Bronchial epithelial cell (primary cell): ENCODE measurements at places on chromosomes 2 and 18.

DNA sequence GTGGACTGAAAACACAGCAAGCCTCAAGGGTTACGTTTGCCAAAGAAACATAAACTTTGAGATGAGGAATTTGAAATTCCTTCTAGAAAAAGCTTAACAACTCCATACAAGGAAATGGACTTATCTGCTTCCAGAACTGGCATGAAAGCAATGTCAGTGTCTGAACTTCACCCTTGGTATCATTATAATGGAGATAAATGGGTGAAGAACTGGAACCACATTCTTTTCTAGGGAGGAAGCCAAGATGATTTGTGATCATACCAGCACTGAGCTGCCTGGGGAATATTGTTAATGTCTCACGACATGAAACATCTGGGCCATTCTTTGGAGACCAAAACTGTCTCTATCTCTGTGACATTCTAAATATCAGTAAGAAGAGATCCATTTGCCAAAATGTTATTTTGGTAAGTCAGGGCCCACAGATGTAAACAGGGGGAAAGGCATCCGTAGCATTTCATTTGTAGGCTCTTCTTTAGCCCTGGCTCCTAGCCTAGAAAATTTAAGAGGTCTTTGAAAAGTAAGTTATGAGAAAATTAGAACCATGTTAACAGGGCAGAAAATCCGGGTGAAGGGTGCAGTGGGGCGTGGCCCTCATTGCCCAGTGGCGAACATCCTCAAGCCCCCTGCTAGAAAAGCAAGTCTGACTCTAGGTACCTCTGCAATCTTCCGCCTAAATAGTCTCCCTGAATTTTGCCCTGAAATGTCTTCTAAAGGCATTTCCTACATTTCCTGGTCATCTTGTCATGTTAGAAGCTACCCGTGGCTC, 295.3 kb upstream of the EPAS1 start:
- no peak for DNase-seq

DNA sequence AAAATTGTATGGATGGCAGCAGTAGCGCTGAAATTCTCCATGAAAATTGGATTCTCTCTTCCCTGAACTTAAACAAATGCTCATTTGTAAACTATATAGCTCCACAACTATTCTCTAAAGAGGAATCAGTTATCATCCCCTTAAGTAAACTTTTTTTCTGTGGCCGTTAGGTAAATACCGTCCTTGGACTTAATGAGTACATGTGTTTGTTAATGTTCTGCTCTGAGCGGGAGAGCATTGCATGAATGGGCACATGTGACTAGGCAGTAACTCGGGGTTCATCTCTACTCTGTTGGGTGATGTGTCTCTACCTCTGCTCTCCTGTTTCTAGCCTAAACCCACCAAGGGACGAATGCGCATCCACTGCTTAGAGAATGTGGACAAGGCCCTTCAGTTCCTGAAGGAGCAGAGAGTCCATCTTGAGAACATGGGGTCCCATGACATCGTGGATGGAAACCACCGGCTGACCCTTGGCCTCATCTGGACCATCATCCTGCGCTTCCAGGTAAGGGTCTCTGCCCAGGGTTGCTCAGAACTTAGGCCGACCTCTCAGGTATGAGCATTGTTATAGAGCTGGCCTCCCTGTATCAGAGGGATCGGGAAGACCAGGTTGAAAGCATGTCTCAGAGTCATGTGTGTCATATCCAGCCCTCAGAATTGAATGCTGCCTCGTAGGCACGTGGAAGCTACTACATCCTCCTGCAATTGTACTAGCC, 111.5 kb upstream of the EML6 start:
- no peak for DNase-seq

GRCh38 chr18:9237981-9238380, 96.6 kb upstream of the TWSG1 start:
- DNase-seq: no peak

GRCh38 chr18:35215026-35215425, 25.8 kb upstream of the ZNF397 start:
- DNase-seq: no peak

DNA sequence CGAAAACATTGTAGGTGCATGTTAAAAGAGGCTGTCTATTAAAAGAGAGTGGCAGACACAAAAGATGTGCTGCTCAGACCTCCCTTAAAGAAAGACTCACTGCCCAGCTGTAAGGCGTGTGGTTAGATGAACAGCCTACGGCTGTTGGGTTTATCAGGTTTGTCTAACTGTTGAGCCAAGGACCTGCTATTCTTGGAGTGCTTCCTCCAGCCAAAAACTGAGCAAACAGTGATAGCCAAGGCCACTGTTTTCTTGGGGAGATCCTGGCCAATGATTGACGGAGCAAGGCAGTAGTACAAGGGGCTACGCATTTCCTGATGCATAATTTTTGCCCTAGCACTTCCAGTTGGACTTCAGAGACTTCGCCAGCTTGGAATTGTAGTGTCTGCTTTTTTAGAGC, 1.4 kb upstream of the RAB3GAP1 start:
- DNase-seq: no peak

DNA sequence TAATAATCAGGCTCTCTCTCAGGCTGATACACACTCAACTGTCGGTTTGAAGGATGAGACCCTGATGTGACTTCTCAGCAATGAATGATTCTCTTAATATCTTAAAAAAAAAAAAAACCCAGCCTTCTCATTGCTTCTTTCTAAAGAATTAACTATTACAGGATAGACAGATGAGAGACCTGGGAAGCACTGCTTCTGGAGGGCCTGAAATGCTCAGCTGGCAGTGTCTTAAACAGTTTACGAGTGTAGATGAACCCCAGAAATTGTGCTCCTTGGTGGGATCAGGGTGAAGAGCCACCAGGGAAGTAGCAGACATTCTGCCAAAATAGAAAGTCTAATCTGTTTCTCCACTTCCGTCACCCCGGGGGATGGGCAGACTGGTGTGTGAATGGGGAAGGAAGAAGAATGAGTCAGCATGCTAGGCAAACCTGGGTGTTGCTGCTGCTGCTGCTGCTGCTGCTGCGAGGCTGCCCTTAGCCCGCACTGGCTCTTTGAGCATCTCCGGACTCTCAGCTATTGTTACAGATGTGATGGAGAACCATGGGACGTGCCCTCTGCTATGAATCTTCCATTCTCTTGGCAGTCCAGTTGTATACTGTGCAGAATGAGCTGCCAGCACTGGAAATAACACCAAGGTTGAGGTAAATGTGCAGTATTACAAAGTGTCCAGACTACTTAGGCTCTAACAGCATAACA, 158.4 kb downstream of the SETBP1 start:
- peak; percentile 81 for DNase-seq

GRCh38 chr18:57819671-57820460, 16.8 kb upstream of the ATP8B1 start:
- peak; percentile 91 for DNase-seq

DNA sequence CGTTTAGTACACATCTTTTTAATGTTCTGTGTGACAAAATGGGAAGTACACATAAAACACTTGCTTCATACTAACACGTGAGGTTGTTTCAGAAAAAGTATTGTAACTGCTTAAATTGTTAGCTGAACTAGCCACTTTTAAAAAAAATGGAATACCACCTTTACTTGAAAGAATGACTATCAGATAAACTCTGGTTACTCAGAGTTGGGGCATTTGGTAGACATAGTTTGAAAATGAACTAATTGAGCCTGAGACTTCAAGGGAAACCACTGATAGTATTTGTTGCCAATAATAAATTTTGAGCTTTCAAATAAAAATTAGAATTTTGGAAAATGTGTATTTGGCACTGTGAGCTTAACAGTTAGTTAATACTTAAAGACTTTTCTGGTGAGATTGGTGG, 103.0 kb upstream of the FBXO11 start:
- DNase-seq: no peak

GRCh38 chr18:75106746-75107145, 102.2 kb downstream of the PTGR3 start:
- no peak for DNase-seq

GRCh38 chr18:13211534-13211933, 7.0 kb upstream of the LDLRAD4 start:
- DNase-seq: no peak

GRCh38 chr2:9234680-9235146, 28.1 kb downstream of the ASAP2 start:
- peak; percentile 99 for DNase-seq

GRCh38 chr18:79517341-79517740, 121.6 kb downstream of the NFATC1 start:
- no peak for DNase-seq

DNA sequence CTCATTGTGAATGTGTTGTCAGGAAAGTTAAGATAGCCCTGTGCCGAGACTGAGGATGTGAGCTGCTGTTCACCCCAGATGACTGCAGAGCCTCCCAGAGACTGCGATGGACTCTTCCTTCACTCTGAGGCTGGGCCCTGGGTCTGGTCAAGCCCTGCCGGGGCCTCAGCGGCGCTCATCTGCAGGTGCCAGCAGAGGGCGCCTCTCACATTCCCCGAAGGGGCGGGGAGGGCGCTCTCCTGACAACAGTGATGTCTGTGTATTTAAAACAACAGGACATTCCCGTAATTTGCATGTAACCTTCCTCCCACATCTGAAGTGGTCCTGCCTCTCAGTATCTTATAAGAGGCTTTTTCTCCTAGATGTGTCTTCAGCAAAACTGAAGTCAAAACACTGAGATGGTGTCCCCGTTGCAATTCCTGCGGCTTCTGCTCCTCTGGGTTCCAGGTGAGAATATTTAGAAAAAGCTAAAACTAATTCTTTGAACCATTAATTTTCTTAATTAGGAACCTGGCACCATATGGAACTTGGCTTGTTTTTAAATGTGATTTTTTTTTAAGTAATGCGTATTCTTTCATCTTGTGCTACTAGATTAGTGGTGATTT, 1377.9 kb downstream of the RPIA start:
- no peak for DNase-seq

GRCh38 chr2:46016091-46016490, 281.1 kb upstream of the EPAS1 start:
- DNase-seq: no peak

GRCh38 chr18:47898055-47898454, 32.4 kb downstream of the SMAD2 start:
- DNase-seq: no peak

- peak; percentile 72 for DNase-seq
Observed at GRCh38 chr18:21444465-21445212, 155.9 kb downstream of the ESCO1 start.

DNA sequence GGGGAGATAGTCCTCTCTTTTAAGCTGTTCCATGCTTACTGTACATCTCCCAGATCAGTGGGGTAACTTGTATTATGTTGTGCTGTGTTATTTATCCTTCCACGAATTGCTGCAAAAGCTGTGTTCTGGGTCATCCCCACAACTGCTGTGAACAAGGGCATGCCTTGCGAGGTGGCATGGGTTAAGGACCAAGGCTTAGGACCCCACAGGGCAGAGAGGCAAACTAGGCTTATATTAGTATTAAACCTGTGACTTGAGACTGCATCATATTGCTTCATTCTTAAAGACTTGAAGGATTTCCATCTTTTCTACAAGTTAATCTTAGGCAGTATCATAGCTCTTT, 19.9 kb downstream of the RND3 start:
- DNase-seq: no peak

DNA sequence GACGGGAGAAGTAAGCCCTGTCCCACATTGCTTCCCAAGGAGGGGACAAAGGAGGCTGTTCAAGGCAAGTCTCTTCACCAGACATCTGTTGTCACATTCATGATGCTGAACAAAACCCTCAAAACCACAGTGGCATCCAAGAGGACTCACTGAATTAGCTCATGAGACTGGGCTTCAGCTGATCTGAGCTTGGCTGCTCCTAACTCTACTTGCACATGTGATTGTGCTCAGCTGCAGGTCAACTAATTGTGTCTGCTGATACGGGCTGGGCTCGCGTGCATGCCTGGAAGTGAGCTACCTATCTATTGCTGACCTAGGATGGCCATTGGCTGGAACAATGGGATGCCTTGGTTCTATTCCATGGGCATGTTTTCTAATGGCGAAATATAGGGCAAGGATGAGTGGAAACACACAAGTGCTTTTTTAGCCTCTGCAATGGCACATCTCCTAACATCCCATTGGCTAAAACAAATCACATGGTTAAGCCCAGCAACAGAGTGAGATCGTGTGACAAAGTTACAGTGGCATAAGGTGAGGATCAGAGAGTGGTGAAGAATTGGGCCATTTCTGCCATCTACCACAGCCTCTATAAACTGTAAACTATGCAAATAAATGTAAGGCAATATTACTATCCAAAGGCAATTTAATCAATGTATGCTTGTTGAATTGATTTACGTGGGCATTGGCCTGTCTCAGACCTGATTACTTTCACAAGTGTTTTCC, 52.9 kb upstream of the CAPN13 start:
- no peak for DNase-seq

DNA sequence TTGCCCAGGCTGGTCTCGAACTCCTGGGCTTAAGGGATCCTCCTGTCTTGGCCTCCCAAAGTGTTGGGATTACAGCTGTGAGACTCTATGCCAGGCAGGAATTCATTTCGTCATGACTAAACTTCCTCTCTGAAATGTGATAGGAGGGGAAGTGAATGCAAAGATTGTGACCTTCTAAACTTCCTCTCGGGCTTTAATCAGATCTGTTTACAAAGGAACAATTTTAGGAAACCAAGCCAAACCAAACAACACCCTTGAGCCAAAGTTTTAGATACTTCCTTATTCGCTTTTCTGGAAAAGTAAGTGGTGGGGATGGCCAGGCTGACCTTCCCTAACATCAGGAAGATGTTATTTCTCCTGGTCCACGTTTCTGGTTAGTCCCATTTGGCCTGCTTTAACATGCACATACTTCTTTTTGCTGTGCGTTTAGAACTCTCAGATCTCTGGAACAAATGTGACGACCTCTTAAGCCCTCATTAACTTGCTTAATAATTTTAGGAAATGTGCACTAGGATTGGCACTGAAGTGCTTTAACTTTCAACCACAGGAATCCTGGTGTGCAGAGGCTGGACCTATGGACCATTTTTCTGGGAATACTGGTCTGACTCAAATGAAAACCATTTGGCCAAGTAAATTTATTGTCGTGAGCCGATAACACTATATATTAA, 33.2 kb upstream of the YES1 start:
- peak; percentile 75 for DNase-seq

- no peak for DNase-seq
Observed at GRCh38 chr2:120597595-120598193, 138.0 kb upstream of the GLI2 start.

DNA sequence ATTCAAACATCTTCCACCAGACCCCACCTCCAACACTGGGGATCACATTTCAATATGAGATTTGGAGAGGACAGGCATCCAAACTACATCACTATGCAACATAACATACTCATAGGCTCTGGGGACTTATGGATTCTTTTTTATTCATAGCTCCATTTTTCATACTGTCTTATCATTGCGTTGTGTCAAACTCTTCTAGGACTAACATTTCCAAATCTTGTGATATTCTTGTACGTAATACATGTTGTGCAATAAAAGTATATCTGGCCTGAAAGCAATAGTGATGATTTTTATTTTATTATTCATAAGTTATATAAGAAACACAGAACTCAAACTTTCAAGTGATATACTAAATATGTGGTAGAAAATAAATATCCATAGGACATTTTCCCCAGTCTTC, 60.6 kb upstream of the ACTR3 start:
- no peak for DNase-seq

DNA sequence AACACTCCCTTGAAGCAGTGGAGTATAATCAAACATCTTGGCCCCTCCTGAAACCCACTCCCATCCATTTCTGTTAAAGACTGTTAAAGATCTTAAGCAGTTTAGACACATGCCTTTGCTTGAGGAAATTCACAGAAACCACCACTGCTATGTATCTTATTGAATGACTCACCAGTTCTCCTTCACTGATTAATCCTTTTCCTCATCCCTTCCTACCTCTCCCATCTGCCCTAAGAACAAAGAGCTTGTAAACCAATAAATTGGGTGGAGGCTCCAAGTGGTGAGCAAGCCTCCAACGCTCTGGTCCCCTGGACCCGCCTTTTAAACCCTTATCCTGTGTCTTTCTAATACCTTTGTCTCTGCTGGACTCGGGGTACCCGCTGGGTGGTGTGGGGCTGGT, 746.1 kb downstream of the LRP1B start:
- DNase-seq: peak; percentile 49
